ENCODE measurements at places on chromosomes 3 and 15.

- peak; percentile 6 for DNase-seq
These were observed 903.7 kb downstream of the EPHA3 start for GRCh38 chr3:90011131-90011530.

GRCh38 chr3:153666991-153667740, 454.0 kb upstream of the ARHGEF26 start:
- DNase-seq = peak; percentile 7

DNA sequence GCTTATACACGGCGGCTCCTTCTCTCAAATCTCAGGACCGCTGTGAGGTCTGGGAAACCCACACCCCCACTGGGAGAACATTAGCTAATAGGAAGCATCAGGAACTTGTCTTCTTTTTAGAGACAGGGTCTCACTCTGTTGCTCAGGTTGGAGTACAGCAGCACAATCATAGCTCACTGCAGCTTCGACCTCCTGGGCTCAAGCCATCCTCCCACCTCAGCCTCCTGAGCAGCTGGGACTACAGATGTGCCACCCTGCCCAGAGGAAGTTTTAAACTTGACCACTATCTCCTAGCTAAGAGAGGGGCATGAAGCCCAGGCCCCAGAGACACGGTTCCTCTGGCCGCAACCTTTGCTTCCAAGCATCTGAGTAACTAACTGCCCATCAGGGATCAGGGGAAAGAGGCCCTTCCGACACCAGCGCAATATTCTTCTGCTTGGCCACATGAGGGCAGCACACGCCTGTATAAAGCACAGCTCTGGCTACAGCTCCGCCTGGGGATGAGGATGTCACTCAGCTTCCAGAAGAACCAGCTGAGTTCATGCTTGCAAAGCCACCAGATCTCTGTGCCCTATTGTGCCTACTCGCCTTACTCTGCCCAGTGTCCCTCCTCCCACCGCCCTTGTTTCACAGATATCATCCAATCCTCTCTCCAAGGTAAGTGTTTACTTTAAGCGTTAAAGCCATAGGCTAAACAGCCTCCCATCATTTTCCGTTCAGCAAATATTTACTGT, 57.6 kb upstream of the SLC6A11 start:
- DNase-seq = peak; percentile 63

- no peak for DNase-seq
These were observed 188.1 kb downstream of the RSRC1 start for GRCh38 chr3:158297940-158298339.

DNA sequence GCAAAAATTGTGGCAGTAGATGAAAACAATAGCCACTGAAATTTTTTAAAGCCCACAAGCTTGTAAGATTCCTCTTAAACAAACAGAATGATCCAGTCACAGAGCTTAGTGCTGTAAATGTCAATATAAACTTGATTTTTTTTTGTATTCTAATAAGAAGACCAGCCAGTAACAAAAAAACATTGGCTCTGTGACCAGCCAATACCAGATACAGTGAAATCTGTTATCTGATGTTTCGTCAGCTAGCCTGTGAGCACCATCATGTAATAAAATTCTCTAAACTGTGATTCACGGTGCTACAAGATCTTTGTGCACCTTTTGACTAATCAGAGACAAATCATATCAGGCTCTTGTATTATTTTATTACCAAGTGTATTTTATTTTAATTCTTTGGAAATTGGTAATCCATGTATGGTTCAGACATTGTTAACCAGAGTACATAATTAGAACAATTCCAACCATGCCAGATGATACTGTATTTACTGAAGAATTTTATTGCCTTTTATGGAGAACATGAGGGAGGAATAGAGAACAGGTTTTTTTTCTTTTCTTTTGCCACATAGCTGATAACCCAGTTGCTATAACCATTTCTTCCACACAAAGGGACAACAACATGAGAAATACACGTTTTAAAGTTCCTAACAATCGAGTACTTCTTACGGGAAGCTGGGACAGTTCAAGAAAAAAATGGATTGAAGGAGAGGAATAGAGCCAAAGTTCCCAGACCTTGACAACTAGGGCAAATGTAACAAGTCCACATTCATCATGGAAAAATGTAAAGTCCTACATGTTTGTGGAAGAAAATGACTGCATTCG, 71.9 kb downstream of the FILIP1L start:
- peak; percentile 94 for DNase-seq

DNA sequence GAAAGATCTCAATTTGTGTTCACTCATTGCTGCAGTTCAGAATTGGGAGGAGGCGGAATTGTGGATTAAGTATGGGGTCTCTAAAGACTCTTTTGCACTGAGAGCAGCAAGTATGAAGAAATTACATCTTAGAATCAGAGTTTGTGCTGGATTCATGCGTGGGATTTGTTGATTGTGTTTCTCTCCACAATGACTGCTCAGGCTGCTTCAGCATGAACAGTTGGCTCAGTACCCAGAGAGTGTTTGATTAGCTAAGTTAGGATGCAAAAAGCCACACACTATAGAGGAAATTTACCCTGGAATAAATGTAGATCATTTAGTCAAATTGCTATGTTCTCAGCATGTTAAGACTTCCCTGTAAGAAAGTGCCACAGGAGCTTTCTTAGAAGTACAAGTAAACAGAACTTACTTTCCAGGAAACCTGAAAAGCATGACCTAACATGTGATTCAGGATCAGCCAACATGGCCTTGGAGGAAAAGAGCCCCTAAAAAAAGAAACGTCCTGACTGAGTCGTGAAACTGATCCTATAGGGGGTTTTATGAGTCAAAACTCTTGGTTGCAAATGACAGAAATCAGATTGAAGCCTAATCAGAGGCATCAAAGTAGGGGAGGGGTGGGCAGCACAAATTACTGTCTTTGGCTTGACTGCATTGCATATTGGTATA, 32.6 kb downstream of the HHLA2 start:
- DNase-seq = no peak

GRCh38 chr3:193310914-193311723, 67.4 kb downstream of the ATP13A5 start:
- DNase-seq = no peak

DNA sequence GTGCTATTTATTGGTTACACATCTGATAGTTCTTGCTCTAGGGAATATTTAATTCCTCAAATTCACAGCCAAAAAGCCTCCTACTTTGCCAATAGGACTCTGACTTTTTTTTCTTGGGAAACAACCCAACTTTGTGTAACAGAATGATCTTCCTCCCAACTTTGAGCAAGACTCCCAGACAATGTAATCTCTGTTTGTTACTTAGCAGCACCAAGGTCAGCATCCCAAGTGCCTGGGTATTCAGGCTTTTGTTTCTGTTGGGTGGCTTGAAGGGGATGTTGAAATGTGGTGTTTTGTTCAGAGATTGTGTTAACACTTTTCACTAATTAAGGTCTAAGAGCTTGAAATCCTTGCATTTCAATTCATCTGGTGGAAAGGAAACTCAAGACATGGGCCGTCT, 115.8 kb downstream of the ADAMTS9 start:
- no peak for DNase-seq

GRCh38 chr3:135107043-135107442, 312.0 kb downstream of the EPHB1 start:
- DNase-seq = no peak

DNA sequence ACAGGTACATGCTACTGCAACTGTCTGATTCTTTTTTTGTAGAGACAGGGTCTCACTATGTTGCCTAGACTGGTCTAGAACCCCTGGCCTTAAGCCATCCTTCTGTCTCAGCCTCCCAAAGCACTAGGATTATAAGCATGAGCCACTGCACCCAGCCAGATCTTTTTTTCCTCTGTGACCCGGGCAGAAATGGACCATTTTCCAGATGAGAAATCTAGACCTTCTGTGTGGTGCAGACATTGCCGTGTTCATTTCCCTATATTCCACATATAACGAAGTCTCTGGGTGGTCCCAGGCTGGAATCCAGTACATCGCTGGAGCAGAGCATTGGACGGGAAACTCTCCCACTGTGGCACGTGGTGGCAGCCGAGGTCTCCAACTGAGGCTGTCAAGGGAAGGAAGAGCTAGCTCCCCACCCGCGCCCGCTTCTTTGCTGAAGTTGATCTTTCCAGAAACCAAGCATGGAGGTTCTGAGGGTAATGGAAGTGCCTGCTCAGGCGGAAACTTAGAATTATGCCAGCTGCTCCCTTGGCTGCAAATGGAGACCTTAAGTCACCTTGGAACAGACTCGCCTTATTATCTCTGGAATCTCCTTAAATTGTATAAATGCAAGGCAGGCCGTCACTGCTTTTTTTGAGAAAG, 23.1 kb upstream of the TXNRD3 start:
- no peak for DNase-seq

- peak; percentile 43 for DNase-seq
These were observed 165.1 kb downstream of the APBA2 start for GRCh38 chr15:29050870-29051269.

DNA sequence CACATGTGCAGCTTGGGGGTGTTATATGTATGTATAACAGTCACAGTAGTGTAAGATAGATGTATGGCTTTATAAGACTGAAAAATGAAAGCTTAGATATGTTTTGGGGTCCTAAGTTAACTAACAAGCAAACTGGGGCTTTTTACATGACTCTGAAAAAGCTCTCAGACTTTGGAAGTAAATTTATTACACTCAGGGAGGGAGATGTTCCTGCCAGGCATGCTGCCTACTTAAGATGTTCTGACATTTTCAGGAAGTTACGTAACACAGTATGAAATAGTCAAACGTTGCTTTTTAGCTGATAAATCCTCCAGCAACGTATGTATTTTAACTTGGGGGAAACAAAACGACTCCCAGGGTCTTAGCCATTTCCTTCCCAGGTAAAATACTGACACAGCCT, 1.7 kb upstream of the IFT57 start:
- DNase-seq = peak; percentile 67

DNA sequence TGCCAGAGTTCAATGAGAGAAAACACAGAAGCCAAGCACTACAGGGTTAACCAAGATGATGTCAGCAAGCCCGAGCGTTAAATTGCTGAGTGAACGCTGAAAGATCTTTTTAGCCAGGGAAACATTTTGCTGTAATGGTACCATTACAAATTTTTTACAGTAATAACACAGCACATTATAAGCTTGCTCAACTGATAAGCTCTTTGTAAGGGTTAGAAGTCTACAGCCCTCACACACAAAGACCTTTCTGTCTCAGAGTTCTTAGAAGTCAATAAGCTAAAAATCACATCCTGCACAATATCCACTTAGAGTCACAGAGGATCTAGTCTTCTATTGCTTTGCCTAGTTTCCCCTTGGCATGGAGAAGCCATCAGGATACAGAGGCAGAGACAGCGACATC, 29.9 kb downstream of the CHSY1 start:
- DNase-seq = peak; percentile 47

DNA sequence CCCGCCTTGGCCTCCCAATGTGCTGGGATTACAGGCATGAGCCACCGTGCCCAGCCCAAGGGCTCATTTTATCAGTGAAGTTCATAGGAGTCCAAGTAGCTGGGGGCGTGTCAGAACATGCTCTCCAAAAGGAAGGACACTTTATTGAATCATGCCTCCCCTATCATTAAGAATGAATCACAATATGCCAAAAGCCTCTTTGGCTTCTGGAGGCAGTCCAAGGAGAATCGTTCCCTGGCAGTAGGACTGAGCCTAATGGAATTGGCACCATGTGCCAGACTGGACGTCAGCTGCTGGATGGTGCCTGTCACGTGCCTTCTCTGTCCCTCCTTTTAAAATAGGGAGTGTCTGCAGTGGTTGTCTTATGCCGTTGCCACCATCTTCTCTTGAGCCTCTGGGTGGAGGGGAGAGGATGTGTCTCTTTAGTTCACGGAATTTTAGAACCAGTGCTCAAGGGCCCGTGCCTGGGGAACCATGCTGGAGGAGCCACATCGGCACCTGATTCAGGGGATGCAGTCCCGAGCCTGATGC, 234.7 kb upstream of the LYSMD4 start:
- DNase-seq = no peak

- DNase-seq = peak; percentile 71
These were observed 1.1 kb downstream of the CELSR3 start for GRCh38 chr3:48661501-48662144.

DNA sequence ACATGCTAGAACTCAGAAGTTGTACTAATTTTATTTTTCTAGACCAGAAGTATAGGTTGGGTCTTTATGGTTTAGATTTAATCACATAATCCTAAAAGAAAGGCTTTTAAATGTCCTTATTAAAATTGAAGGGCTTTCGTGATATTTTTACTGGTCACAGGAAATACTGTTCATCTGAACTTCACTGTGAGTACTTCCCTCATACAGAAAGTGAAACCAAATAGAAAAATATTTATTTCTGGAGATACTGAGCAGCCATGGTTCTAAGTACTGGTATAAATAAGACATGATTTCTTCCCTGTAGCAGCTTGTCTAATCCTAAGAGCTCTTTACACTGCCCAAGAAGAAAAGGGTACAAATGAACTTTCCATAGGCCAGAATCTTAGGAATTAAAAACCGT, 2.0 kb downstream of the SNRK start:
- DNase-seq = peak; percentile 76

- DNase-seq = peak; percentile 47
These were observed at the start of gene ALDH1L1 for GRCh38 chr3:126180477-126181397. TSS of gene ALDH1L1 (minus strand) at chr3:126180586. CDS start at chr3:126160979, 19,607 bp downstream.

DNA sequence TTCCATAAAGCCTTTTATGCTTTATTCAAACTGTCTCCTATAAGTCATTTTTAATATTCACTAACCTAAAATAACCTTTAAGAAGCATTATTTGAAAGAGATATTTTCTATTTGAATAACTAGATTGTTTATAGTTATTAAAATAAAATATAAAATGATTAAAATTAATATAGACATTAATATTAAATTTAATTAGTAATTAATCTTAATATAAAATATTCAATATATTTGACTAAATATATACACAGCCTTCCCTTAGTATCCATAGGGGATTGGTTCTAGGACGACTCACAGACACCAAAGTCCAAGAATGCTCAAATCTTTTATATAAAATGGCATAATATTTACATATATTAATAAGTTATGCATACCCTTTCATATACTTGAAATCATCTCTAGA, 1014.1 kb downstream of the TBL1XR1 start:
- DNase-seq = no peak

- no peak for DNase-seq
These were observed 210.4 kb downstream of the ERC2 start for GRCh38 chr3:56257826-56258225.

DNA sequence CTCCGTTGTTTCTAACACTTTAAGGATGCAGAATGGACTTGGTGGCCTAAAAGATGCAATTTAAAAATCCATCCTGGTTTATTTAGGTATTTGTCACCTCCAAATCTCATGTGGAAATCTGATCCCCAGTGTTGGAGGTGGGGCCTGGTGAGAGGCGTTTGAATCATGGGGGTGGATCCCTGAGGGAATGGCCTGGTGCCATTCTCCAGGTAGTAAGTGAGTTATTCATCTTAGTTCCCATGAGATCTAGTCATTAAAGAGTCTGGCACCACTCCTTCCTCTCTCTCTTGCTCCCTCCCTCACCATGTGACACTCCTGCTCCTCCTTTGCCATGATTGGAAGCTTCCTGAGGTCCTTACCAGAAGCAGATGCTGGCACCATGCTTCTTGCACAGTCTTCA, 339.1 kb downstream of the NTRK3 start:
- DNase-seq = no peak
